ENCODE measurements at places on chromosomes 6 and 20.

GRCh38 chr20:3121955-3122610 lies 37.6 kb upstream of the AVP start:
- no peak for DNase-seq

DNA sequence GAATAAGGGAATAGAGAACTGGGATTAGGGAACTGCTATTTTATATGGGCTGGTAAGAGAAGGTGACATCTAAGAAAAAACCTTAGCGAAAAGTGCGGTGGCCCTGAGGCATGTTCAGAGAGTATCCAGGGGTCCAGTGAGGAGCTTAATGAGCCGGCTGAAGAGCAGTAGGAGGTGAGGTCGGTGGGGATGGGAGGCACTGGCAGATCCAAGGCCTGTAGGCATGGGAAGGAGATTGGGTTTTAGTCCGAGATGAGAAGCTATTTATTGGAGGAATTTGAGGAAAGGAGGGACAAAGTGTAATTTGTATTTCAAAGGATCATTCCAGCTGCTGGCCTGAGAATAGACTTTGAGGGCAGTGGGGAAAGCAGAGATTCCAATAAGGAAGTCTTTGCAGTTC lies 123.8 kb downstream of the QKI start:
- no peak for DNase-seq

GRCh38 chr20:19964289-19965265 lies 52.6 kb upstream of the NAA20 start:
- DNase-seq, result peak; percentile 90

GRCh38 chr6:105235155-105235554 lies 55.3 kb upstream of the POPDC3 start:
- no peak for DNase-seq
